ENCODE measurements at places on chromosomes 7 and 10.

DNA sequence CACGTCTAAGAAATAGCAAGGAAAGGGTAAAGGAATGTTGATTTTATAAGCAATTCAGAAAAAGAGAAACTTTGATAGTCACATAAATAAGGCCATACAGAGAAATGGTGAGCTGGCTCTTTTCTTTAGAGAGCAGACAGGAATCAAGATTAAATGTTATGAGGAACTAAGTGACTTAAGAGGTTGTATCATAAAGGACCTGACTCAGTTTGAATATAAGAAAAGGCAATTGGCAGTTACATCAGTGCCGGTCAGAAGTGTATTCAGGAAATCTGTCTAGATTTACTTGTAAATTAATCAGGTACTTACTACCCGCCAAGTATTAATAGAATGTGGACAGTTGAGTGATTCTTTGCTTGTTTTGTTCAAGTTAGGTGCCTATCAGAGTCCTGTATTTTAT, 2.1 kb downstream of the MRPL32 start:
- no peak for DNase-seq

DNA sequence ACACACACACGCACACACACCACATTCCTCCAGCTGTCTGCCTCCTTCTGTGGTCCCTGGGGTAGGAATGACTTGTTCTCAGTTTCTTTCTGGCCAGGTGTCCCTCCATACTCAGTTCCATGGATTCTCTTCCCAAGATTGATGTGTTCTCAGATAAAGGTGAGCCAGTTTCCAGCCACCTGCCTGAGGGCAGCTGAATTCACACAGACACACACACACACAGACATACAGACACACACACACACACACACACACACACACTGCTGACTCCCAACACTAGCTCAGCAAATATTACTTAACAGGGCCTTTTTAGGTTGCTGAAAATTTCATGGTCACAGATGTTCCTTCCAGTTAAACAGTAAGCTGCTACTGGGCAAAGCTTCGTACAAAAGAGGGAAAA, 45.4 kb upstream of the GDF10 start:
- DNase-seq: no peak

GRCh38 chr7:131829947-131830558, 273.6 kb upstream of the PODXL start:
- DNase-seq: no peak

- DNase-seq: no peak
These were observed 105.5 kb upstream of the FAM204A start for GRCh38 chr10:118447478-118448270.

- no peak for DNase-seq
These were observed 1009.7 kb upstream of the CELF2 start for GRCh38 chr10:10007957-10008356.

DNA sequence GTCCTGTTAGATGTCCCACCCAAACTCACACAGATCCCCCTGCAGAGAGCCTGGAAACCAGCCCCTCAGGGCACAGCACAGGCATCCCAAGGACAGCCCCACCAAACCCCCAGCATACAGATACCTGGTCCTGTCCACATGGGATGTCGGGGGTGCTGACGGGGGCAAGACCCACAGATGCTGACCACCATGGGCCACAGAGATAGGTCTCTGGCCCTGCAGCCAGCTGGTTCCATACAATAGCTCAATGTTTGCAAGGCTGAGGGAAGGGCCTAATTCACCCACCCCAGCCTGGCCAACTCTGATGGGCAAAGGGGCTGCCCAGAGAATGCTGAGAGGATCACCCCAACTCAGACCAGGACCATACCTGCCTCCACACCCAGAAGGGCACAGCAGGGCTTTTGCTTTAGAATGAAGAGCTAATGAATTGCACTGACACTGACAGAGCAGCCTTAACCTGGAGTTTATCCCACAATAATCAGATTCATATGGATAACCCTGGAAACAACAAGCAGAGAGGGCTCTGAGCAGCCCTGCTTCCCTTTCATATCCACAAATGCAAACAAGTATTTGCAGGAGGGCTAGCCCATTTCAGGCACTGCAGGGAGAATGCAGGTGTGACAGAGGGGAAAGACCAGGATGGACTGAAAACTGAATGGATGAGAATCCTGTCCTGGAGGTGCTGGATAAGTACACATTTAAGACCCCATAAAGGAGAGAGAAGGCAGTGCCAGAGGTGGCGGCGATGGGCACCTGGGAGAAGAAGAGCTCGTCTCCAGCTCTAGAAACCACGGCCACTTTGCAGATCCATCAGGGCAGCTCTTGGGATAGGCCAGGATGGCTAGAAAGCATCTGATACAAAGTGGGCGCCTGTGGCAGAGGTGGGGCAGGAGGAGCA, 126.7 kb downstream of the TNS3 start:
- DNase-seq: no peak

DNA sequence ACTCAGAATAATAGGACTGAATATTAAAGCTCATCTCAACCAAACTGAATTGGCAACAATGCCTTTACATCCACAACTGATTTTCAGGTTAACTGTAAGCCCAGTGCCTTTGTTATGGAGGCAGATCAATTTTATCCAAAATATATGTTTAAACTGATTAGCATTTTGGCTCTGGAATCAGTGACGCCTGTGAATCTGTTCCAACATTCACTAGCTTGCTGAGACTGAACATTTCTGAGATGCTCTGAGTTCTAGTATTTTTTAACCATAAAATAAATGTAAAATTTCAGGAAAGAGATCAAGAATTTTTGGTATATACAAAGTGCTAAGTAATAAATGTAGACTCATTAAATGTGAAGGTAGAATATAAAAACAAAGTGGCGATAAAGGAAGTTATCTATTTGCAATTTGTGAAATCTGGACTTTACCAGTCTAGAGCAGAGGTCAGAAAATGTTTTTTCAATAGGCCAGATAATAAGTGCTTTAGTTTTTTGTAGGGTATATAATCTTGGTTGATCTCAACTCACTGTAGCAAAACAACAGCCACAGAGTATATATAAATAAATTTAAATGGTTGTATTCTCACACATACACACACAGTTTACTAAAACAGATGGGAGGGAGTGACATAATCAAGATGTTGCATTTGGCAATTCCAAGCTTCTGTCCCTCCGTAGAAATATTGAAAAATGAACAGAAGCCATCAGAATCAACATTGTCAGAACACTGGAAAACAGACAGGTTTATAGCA, 560.3 kb downstream of the ZWINT start:
- DNase-seq: no peak

GRCh38 chr10:73653701-73654100, 2.1 kb downstream of the SYNPO2L start:
- DNase-seq: no peak

- DNase-seq: no peak
These were observed 6.7 kb downstream of the ANKRD16 start for GRCh38 chr10:5882961-5883360.

GRCh38 chr7:142313528-142313927, 55.7 kb upstream of the PRSS58 start:
- DNase-seq: no peak

DNA sequence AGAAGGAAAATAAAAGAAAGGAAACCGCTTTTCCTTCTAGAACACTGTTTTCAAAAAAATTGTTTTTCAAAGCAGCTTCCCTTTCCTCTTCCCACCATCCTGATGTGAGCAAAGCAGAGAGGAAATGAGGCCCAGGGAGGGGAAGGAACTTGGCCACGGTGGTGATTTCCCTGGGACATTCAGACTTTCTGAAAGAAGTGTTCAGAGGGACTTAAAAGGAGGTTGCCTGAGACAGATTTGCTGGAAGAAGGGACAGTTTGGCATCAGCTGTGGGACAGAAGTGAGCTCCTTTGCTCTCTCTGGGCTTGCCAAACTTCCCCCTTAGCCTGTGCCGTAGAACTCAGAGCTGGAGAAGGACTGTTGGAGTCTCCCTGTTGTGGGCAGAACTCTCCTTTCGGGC, 30.3 kb downstream of the ADCYAP1R1 start:
- DNase-seq: no peak

GRCh38 chr7:140229101-140229525, 52.3 kb upstream of the KDM7A start:
- no peak for DNase-seq

DNA sequence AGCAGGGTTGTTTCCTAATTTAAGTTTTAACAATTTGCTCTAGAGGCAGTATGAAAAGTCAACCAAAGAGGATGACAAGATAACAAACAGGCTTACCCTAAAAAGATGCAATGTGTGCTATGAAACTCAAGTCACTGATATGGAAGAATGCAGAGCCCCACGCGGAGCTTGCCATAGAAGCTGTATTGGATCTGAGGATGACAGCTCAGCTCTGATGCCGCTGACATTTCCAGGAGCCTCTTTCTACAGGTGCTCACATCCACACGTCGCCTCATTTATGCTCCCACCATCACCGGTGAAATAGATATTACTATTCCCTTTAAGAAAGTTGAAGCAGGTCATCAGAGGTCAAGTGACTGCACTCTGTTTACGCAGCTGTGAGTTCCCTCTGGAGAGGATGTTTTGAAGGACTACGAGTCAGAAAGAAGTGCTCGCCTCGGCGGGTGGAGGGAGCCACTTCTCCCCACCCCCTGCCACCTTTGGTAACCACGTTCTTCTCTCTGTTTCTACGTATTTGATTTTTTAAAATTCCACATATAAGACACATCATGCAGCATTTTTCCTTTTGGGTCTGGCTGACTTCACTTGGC, 275.4 kb downstream of the GLRX3 start:
- no peak for DNase-seq

DNA sequence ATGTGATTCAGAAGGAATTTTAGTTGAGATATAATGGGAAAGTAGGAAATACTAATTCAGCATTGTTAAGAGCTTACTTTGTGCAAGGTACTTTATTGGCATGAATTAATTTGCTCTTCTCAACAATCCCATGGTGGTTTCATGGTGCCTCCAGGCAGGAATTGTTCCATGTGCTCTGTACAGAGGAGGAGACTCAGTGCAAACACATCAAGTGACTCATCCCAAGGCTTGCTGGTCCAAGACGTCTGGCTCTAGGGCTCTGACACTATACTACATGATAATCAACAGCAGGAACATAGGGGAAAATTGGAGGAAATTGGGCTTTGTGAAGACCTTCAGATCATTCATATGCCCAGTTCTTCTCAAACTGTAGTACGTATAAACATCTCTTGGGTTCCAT, 66.5 kb upstream of the PRKG1 start:
- no peak for DNase-seq

DNA sequence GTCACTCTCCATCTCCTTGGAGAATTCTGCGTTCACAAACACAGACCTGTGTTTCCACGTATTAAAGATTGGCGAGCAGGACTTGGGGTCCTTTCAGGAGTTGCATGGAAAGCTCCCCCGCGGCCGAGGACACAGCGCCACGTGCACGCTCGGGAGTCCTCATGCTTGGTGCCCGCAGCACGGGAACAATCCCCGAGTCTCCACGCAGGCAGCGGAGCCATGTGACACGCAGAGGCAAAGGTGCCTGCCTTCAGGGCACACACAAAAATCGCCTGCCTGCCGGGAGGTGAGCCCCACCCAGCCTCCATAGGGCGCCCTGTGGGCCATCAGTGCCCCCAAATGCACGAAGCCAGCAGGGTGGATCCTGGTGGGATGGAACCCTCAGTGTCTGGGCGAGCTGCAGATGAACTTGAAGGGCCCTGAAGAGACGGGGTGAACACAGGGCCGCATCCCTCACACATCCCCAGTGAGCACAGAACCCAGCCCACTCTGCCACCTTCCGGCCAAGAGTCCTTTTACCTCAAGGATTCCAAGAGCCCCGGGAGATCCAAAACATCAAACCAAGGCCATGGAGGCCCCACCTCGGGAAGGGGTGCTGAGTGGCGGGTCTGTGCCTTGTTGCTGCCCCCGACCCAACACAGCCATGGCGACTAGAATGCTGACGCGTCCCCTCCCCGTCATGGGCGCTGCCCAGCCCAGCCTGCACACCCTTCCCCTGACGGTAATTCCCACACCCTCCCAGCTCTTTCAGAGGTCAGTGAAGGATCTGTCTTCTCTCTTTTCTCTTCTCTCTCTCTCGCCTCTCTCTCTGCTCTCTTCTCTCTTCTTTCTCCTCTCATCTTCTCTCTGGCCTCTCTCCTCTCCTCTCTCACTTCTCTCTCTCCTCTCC, 55.9 kb downstream of the CFAP46 start:
- DNase-seq: no peak

GRCh38 chr10:73743327-73743904, 756 bp upstream of the SEC24C start:
- DNase-seq: no peak

- no peak for DNase-seq
These were observed 270.1 kb downstream of the AGMO start for GRCh38 chr7:15291699-15292098.

- DNase-seq: no peak
These were observed 2.8 kb upstream of the SMARCD3 start for GRCh38 chr7:151251328-151251688.

DNA sequence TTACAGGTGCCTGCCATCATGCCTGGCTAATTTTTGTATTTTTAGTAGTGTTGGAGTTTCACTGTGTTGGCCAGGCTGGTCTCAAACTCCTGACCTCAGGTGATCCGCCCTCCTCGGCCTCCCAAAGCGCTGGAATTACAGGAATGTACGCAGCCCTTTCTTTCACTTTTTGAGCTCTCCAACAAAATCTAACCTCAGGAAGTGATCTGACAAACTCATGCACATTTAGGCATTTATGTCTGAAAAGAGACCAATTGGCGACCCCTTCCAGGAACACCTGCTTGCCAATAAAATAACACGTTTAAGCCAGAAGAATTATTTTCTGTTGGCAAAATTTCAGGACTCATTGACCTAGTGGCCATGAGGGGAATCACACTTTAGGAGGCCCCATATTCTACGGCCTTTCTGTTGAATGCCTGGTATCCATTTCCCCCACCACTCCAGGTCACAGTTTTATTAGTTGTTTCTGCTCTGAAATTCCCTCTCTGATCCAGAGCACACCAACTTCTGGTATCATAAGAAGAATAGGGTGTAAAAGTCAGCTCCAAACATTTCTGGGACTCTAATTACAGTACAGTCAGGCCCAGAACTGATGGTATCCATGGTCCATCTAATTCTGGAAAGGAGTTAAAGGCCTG, 65.8 kb upstream of the FRMD4A start:
- DNase-seq: no peak

DNA sequence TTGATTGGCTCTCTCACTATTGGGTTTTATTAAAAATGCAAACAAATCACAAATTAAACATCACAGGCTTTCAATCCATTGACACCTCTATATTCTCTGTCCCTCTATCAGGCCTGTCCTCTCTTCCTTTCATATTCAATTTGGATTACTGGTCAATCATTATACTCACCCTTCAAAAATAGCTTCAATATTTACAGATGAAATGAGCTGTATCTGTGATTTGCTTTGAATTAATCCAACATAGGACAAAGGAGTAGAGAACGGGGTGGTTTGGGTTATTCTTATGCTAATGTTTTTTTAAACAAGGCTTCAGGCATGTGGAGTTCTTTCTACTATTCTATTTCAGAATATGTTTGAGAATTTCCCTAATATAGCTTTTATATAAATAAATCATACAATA, 2.3 kb downstream of the TAS2R39 start:
- DNase-seq: no peak
